ENCODE measurements at places on chromosomes 4 and X.
A peak's percentile ranks its signal among the peaks of the same experiment; 100 is the strongest.

- no peak for DNase-seq
Observed at GRCh38 chr4:77581724-77582123, 23.9 kb upstream of the CXCL13 start.

- no peak for DNase-seq
Observed at GRCh38 chr4:127479031-127479622, 153.6 kb upstream of the INTU start.

GRCh38 chr4:47714269-47714668 is 123.6 kb downstream of the CORIN start:
- DNase-seq = no peak

DNA sequence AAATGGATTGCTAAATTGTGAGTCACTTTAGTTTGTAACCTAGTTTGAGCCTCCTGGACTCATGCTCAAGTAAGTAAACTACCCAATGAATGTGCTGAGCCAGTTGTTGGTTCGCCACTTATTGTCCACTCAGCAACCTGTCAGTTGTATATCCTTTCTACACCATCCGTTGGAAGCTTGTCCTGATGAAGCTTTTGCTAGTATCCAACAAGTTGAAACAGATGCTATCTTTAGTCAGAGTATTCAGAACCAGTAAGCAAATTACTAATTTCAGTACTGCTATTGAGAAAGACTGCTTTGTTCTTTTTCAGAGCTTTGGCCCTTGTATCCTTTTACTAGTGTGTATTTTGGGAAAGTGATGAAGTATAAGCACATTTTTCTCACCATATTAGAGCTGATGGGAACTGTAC is 4.3 kb upstream of the NAA15 start:
- DNase-seq = no peak

GRCh38 chr4:15809466-15809865 is 31.3 kb downstream of the CD38 start:
- no peak for DNase-seq

DNA sequence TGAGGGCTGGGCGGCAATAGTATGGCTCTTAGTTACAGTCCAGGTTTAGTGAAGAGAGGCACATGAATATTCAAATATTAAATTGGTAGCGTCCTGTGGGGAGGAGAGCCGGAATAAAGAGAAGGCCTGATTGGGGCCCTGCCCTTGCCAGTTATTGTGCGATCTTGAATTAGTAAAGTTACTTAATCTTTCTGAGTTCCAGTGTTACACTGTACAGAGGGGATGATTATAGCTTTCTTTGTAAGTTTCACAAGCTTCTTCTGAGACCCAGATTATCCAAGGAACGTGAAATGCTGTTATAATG is 1.2 kb downstream of the METAP1 start:
- DNase-seq = no peak

DNA sequence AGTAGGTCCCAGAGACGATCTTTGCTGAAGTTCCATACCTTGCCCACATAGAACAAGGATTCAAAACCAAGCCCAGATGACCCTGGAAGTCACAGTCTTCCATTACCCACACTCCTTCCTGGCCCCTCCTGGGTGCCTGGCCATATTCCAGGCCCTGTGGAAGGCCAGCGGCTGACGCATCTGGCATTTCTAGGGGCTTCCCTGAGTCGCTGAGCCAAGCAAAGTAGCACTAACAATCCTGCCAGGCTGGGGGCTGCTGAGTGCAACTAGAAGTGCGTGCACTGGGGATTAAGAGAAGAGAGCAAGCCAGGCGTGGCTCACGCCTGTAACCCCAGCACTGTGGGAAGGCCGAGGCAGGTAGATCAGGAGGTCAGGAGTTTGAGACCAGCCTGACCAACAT is 175.2 kb upstream of the CPEB2 start:
- DNase-seq = no peak

DNA sequence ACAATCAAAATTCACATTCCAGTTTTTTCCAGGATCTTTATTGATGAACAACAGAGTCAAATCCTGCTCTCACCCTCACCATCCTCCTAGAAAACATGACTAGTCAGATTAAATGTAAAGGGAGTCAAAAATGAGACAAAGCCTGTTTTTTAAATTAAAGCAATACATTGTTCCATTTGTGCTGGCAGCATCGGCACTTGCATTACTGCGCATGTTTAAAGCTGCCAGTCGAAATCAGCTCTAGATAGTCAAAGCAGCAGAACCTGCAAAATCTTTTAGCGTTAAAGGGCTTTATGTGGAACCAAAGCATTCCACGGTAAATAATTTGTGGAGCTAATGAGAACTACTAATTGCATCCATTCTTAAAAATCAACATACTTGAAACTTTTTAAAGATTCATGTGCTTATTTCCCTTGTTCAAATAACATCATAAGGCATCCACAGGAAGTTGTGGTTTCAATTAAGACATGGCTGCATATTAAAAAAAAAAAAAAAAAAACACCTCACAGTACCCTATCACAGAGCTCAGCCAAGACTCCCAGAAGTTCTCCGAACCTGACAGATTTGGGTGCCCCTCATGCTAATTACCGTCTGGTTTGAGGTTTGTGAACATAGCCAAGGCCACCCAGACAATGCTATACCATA is 82.2 kb downstream of the SH3KBP1 start:
- no peak for DNase-seq

DNA sequence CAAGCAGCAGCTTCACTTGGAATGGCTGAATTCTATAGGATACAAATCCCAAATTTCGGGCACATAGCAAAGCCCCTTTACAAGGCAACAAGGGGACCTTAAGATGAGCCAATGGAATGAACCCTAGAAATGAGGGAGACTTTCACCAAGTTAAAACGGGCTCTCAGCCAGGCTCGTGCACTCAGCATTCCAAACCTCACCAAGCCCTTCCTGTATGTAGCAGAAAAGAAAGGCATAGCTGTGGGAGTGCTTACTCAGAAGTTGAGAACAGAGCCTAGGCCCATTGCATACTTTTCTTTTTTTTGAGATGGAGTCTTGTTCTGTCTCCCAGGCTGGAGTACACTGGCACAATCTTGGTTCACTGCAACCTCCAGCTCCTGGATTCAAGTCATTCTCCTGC is 10.8 kb upstream of the HERC5 start:
- no peak for DNase-seq

DNA sequence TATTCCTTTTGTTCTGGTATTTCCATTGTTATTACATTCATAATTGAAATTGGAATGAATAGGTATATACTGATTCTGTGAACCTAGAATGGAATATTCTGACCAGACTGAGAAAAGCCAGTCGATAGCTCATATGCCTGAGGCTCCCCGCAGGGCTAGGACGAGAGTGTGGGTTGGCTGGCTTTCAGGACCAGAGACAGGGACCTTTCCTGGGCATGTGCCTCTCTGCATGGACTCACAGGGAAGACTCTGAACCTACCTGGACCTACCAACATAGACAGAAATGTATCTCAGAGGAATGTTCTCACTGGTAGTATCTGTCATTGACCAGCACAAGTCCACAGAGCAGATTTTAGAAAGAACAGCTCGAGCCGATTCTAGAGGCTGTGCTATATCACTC is 214.6 kb downstream of the FRMPD4 start:
- peak; percentile 37 for DNase-seq

- no peak for DNase-seq
Observed at GRCh38 chrX:106300239-106300638, 132.1 kb downstream of the PWWP3B start.

GRCh38 chr4:41290479-41290878 is 33.8 kb downstream of the UCHL1 start:
- no peak for DNase-seq

DNA sequence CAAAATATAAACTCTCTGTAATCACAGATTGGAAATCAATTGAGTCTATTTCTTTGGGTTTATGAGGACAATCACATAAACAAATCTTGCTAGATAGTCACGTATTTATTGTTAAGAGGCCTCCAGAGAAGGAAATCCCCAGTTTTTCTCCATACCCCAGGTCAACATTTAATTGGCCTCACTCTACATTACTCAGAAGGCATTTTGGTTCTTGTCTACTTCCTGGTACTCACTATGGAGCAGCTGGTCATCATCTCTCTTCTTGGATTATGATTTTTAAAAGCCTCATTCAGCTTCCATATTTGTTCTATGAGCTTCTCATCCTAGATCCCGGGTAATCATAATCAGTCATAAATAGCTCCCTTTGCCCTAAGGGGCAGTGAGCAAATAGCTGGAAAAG is 81.6 kb upstream of the LNX1 start:
- DNase-seq = no peak

DNA sequence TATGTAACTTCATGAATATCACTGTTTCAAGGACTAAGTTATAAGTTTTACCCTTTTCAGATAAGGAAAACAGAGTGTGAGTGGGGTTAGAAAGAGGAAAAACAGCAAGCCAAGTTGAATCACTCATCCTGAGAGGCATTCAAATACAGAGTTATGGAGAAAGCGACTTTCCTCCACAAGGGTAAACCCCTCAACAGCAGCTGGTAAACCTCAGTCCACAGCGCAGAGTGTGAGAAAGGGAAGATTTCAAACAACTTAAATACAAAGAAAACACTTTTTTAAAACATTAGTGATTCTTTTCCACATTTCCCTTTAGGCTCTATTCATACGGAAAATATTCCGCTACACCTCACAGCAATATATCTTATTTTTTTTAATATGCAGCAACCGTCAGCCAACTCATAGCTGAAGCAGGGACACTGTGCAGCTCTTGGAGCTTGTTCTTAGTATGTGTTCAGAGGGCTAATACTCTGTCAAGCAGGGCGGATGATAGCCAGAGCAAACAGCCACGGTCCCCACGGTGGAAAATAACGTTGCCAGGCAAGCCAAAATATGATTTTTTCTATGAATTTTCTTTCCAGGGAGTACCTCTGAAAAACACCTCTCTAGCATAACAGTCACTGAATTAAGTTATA is 488.9 kb upstream of the FAT1 start:
- no peak for DNase-seq

- DNase-seq = no peak
Observed at GRCh38 chr4:55437356-55437796, 41.6 kb downstream of the TMEM165 start.

GRCh38 chr4:133152831-133153481 is 3.9 kb downstream of the PCDH10 start:
- no peak for DNase-seq

- DNase-seq = no peak
Observed at GRCh38 chr4:179331362-179331761, 1889.1 kb upstream of the AGA start.

GRCh38 chr4:56146956-56147355 is 198.2 kb downstream of the CEP135 start:
- DNase-seq = no peak

DNA sequence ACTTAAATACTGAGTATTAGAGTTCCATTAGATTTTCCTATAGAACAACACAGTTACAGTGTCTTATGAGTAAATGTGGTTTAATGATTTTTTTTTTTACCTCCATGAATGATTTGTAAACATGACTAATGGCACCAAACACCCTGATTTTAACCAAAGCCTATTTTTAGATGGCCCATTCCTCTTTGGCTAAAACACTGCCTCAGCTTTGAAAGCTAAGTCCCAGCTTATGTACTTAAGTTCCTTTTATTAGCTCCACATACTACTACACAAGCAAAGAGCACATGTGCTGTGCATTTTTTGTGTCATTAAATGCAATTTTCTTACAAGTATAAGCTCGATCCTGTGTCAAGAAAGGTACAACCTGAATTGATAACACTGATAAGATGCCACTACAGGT is 575.6 kb upstream of the PITX2 start:
- DNase-seq = no peak

DNA sequence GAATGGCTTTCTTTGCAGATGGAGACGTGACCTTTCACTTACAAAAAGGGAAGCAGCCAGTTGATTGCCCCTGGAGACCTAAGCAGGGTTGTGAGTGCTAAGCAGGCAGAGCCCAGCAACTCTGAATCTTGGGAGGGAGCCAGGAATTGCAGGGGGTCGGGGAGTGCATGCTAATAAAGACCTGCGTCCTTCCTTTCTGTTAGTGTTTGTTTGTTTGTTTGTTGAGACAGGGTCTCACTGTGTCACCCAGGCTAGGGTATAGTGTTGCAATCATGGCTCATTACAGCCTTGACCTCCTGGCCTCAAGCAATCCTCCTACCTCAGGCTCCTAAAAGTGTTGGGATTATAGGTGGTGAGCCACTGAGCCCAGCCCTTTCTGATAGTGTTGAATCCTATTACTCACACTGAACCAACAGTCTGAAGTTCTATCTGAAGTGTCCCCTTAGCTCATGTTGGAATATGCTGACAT is 137.4 kb downstream of the CEP135 start:
- DNase-seq = peak; percentile 32

GRCh38 chr4:8866828-8867623 is 4.6 kb downstream of the HMX1 start:
- DNase-seq = no peak

- DNase-seq = no peak
Observed at GRCh38 chr4:79442422-79442821, 34.4 kb upstream of the GK2 start.
